Nephron progenitor cell (in vitro differentiated cells): ENCODE measurements at places on chromosomes 6 and 20.

DNA sequence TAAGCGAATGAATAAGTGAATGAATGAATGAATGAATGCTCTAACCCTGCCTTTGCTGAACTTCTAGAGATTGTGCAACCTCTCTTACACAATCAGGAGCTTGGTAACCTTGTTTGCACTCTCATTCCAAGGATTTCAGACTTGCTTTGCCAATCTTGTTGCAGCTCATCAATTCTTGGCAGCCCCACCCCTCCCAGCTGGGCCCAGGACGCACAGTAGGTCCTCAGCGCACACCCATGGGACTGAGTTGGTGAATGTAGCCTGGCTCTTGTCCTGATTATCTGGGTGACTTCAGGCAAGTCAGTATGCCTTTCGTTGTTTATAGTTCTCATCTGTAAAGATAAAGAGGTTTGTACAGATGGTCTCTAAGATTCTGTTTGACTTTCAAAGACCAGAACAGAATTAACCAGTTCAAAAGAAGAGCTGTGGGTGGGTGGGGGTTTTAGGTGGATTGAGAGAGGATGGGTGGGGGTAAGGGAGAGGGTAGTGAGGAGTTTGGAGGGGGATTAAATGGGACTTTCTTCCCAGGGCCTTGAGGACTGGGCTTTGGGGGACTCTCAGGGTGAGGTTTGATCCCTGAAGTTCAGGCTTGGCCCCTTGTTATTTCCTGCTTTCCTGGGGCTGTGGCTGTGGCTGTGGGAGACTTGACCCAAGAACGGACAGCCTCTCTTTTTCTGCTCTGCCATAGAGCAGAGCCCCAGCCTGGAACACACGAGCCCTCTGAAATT is 33.2 kb downstream of the VEGFA start:
- no peak for DNase-seq

GRCh38 chr6:116096979-116097816 is 3.5 kb upstream of the NT5DC1 start:
- DNase-seq, result no peak

DNA sequence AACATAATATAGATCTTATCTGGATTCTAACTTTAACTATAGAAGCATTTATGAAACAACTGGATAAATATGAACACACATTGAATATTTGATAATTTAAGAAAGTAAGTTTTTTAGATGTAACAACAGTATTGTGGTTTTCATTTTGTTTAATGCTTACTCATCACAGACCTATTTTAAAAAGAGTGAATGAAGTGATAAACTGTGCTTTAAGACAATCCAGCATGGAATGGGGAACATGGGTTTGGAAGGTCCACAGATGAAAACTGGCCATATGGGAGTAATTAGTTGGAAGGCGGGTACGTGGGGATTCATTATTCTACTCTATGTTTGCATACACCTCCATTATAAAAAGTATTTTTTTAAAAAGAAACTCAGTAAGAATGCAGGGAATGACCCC is 21.2 kb downstream of the EPB41L2 start:
- DNase-seq, result no peak

GRCh38 chr6:46407246-46407645 is 84.0 kb downstream of the RCAN2 start:
- DNase-seq, result no peak

DNA sequence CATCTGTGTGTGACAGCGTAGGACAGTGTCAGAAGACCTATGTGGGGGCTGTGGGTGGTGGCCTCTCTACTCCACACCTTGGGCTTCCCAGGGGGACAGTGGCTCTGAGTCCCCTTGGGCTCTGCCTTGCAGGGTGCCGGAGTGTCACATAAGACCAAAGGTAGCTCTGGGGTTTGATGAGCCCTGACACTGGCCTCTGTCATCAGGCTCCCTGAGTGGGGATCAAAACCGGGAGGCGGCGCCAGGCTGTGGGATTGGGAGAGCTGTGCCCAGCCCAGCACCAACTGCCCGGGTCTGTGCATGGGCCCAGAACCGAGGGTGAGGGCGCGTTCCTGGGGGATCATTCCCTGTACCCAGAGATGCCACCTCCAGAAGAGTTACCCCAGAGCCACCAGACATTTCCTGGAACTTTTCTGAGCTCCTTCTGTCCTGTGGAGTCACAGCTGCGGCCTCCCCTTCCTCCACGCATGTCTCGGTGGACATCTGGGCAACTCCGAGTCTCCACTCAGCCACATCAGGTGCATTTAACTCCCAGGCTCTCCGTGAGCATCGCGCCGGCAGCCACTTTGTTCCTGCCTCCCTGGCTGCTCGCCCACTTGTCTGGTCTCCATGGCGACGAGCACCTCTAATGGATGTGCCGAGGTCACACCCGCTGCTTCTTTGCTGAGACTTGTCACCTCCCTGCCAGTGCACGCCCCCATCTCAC is 94.7 kb downstream of the TMEM242 start:
- peak; percentile 56 for DNase-seq

DNA sequence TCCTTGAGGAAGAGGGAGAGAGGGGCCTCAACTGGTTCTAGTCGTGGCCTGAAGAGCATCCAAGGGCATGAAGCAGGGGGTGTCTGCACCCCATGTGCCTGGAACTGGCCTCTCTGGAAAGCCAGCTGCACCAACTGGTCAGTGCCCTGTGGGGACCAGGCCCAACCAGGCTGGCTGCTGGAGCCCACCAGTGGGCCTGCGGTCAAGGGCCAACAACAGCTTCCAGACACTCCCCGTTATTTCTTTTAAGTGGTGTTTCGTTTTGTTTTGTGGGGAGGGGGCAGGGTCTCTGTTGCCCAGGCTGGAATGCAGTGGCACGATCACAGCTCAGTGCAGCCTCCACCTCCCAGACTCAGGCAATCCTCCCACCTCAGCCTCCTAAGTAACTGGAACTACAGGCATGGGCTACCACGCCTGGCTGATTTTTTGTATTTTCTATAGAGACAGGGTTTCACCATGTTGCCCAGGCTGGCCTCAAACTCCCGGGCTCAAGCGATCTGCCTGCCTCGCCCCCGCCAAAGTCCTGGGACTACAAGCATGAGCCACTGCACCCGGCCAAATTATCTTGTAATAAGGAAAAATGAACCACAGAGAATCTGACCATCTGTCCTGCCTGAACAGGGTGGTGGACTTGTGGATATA is 11.9 kb upstream of the C20orf144 start:
- DNase-seq, result no peak

GRCh38 chr20:57598491-57598890 is 21.7 kb downstream of the ZBP1 start:
- DNase-seq, result no peak

- DNase-seq, result no peak
Observed at GRCh38 chr6:82419859-82420258, 56.2 kb downstream of the TPBG start.

- DNase-seq, result no peak
Observed at GRCh38 chr6:32096394-32097258, 12.5 kb downstream of the TNXB start.

DNA sequence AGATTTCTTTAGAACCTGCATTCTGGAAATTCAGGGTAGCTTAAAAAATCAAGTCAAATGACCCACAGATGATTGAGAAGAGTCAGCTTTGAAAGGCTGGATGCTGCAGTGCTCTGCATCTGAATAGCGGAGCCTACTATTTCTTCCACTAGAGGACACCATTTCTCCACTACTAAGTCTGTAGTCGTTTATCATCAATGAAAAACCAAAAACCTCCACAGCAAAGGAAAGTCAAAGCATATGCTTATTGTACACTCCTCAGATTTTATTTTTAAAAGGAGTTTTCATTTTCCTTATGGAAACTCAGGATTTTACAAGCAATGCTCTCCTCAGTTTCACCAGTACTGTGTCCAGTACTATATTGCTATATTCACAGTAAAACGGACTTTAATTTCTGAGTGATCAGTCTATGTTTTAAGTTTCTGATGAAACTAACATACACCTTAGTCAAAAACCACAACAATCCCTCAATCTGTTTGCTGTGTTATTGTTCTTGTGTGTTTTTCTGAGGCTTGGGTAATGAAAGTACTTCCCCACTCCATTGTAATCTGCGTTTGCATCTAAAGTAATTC is 50.5 kb upstream of the ENPP5 start:
- no peak for DNase-seq

DNA sequence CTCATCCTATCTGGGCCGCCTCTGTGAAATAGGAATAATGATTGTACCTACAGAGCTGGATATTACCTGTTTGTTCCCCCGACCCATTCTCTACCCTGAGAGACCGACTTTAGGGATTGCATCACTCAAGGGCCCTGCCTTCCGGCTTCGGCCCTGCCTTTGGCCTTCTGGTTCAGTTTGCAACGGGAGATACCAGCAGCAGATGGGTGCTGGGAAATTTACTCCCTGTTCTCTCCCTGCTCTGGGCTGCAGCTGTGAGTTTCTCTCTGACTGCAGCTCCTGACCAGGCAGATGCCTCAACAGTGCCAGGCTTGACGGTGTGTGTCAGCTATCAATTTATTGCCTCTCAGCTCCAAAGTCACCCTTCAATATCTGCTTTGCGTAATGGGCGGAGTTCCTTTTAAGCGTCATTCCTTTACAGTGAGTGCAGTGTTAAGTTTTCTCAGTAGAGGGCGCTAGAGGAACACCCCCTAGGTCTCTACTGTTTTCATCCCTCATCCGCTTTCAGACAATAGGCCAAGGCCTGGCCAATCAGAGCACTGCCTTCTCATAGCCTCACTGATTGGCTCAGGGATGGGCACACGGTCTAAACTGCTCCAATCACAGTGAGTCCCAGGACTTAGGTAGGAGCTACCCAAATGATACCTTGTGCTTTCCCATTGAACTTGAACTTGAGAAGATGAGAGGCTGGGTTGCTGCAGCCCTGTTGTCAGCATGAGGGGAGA is 30.0 kb downstream of the KCNG1 start:
- peak; percentile 56 for DNase-seq

DNA sequence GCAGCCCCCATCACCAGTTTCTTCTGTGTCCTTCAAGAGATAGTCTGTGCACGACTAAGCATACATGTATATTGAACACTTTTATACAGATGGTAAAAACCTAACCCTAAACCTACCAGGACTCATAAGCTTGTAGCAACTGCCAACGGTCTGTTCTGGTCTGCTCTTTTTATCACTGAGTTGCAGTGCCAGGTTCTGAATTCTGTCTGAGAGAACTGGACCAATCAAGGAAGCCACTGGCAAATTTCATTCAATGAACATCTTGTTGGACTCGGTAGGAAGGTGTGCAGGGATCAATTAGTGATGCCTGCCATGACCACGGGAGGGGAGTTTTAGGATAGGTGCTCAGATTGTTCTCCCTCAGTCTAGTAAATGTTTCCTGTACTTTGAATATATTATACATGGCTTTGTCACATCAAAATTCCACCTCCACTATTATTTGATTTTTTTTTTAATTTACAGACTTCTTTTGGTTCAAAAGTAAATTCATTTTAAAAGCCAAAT is 146.8 kb downstream of the EYA2 start:
- no peak for DNase-seq

DNA sequence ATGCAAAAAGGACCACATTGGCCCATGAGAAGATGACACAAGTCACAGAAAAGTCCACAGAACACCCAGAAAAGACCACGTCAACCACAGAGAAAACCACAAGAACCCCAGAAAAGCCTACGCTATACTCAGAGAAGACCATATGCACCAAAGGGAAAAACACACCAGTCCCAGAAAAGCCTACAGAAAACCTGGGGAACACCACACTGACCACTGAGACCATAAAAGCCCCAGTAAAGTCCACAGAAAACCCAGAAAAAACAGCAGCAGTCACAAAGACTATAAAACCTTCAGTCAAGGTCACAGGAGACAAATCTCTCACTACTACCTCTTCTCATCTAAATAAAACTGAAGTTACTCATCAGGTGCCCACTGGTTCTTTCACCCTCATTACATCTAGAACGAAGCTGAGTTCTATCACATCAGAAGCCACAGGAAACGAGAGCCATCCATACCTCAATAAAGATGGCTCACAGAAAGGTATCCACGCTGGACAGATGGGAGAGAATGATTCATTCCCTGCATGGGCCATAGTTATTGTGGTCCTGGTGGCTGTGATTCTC is 11.2 kb downstream of the MUCL3 start:
- no peak for DNase-seq

GRCh38 chr6:25893778-25894177 is 19.7 kb upstream of the SLC17A3 start:
- DNase-seq, result no peak

GRCh38 chr20:62774762-62775161 is 21.5 kb upstream of the MRGBP start:
- DNase-seq, result no peak

GRCh38 chr20:5680192-5680591 is 70.0 kb upstream of the SHLD1 start:
- no peak for DNase-seq

GRCh38 chr20:4067600-4068261 is 52.4 kb upstream of the RNF24 start:
- no peak for DNase-seq

DNA sequence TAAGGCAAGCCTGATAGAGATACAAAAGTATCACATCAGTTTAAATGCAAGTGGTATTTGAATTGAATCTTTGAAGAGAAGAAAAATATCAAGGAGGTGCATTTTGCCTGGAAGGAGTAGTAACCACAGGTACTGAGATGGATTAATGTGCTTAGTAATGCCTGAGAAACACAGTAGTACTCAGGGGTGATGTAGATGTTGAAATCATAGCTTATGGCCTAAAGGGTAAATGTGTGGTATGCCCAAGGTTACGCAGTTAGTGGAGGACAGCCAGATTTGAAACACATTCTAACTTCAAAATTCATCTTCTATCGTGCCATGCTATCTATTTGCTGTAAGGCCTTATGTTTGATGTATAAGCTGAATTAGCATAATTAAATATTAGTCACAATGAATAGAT is 55.9 kb downstream of the STXBP5 start:
- DNase-seq, result no peak

- DNase-seq, result no peak
Observed at GRCh38 chr20:48319943-48320584, 507.7 kb downstream of the PREX1 start.

DNA sequence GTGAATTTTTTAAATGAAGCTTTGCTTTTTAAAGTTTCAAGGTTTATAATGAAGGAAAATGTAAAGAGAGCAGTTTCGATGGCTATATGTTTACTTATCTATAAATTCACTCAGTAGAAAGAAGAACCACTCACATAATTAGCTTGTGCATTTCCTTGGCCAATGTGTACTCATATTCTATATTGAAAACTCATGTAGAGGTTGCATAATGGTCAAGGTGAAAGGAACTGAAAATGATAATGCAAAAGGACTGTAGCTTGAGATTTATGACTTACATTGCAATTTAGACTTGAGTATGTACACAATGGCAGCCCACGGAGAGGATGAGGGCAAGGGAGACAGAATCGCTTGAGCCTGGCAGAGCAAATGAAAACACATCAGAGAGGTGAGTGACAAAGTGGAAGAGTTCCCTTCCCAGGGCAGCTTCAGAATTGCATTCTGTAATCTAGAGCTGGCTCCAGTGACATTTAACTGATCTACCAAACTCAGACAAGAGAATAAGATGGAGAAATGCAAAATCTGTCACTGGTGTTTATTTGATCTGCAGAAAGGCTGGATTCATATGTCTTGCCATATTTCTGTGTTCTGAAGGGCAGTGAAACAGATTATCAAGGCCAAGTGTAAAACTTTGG is 191.8 kb downstream of the TMEM200A start:
- DNase-seq, result no peak

- no peak for DNase-seq
Observed at GRCh38 chr6:169229615-169230321, 23.9 kb downstream of the THBS2 start.
